Memory B cell (primary cell): ENCODE measurements at places on chromosomes 3 and 15.

GRCh38 chr15:50358845-50359244, 3.8 kb upstream of the GABPB1 start:
- no peak overlapping the region for H3K27ac ChIP-seq
- peaks cover 23% of the 10 kb centered on the region for H3K4me1 ChIP-seq
- peaks cover 22% of the 10 kb centered on the region for H3K36me3 ChIP-seq
- DNase-seq: no peak

DNA sequence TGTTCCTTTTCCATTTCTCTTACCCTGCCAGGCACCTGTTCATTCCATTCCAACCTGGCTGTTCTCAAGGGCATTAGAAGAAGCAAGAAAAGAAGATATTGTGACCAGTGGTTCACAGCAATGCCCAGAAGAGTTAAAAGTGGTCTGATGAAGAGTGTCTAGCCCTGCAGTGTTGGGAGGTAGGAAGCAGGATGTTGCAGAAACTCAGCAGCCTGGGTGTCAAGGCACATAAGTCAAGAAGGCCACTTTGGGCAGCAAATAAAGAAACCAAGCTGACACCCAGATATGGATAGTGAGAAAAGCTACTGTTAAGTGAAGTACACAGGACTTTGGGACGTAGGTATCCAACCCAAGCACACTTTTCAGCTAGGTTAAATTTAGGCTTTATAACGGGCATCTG, 199.9 kb upstream of the SATB1 start:
- H3K27ac ChIP-seq: no peak overlapping the region
- no peaks in the 10 kb centered on the region for H3K4me1 ChIP-seq
- peaks cover 5% of the 10 kb centered on the region for H3K27me3 ChIP-seq

GRCh38 chr3:181290941-181291340, 301.4 kb upstream of the DNAJC19 start:
- H3K36me3 ChIP-seq: no peaks in the 10 kb centered on the region
- DNase-seq: no peak
- H3K27ac ChIP-seq: no peak overlapping the region
- no peak overlapping the region for H3K4me3 ChIP-seq
- peaks cover 2% of the 10 kb centered on the region for H3K27me3 ChIP-seq

- no peak for DNase-seq
- no peak overlapping the region for H3K27ac ChIP-seq
- no peaks in the 10 kb centered on the region for H3K27me3 ChIP-seq
- peaks cover 5% of the 10 kb centered on the region for H3K4me1 ChIP-seq
- peaks cover 26% of the 10 kb centered on the region for H3K36me3 ChIP-seq
Observed at GRCh38 chr3:123147754-123148535, 53.8 kb upstream of the SEC22A start.

DNA sequence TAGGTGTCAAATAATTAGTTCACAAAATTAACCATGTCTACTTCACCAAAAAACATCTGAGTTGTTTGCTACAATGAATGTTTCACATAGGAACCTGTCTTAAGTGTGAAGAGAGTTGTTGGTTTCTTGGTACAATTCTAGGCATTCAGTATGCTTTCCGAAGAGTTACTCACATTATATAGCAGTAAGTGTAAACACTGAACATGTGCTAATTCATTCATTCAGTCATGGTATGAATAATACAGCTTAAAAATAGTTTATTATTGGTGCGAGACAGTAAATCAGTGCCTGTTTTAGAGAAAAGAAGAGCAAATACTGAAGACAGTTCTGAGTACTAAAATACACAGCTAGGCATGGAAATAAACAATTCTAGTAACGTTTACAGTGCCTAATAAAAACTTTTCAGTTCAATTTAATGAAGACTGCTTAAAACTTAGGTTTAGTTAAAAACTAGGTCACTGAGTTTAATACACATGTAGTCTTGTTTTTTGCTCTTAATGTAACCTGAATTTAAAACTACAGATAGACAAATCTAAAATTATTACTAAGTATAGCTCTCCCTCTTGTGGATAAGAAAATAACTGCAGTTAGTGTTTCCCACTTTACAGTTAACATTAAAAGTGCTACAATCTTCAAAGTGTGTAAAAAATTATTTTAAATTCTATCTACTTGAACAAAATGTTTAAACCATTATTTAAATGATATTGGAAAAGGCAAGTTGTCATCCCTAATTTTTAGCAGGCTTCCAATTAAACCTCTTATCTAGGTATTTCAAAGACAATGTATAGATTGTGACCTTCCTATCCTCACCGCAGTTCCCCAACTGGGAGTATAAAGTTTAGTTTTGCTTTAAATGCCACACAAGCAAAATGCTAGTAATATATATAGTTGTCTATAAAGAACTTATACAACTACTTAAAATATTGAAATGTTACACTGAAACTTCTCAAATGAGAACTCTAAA, 20.1 kb upstream of the ZCWPW2 start:
- H3K4me1 ChIP-seq: no peaks in the 10 kb centered on the region
- peak; percentile 24 for DNase-seq
- no peaks in the 10 kb centered on the region for H3K27me3 ChIP-seq
- H3K4me3 ChIP-seq: no peak overlapping the region

- H3K27ac ChIP-seq: no peak overlapping the region
- no peaks in the 10 kb centered on the region for H3K27me3 ChIP-seq
- H3K36me3 ChIP-seq: peaks cover 9% of the 10 kb centered on the region
- no peaks in the 10 kb centered on the region for H3K4me1 ChIP-seq
- no peak for DNase-seq
Observed at GRCh38 chr3:67090474-67090873, 92.4 kb downstream of the KBTBD8 start.

GRCh38 chr3:157127268-157127667, 32.7 kb downstream of the CCNL1 start:
- H3K4me1 ChIP-seq: peaks cover 20% of the 10 kb centered on the region
- H3K27ac ChIP-seq: no peak overlapping the region
- no peak for DNase-seq
- H3K27me3 ChIP-seq: no peaks in the 10 kb centered on the region
- no peaks in the 10 kb centered on the region for H3K36me3 ChIP-seq

DNA sequence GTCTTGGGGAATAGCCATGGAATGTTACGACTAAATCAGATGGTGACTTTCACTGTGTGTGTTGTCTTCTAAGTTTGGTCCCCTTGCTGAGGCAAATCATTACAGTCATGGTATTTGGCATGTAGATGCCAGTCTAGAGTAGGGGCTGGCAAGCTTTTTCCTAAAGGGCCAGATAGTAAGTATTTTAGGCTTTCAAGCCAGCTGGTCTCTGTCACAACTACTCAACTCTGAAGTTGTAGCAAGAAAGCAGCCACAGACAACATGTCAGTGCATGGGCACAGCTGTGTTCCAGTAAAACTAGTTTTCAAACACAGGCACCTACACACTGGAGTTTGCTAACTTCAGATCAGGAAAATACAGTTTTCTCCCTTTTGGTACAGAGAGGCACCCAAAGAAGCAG, 39.3 kb downstream of the CCR3 start:
- no peaks in the 10 kb centered on the region for H3K27me3 ChIP-seq
- H3K36me3 ChIP-seq: no peaks in the 10 kb centered on the region
- H3K4me3 ChIP-seq: no peak overlapping the region
- peak overlapping the region; percentile 53 for H3K27ac ChIP-seq
- DNase-seq: no peak
- H3K4me1 ChIP-seq: peaks cover 17% of the 10 kb centered on the region

DNA sequence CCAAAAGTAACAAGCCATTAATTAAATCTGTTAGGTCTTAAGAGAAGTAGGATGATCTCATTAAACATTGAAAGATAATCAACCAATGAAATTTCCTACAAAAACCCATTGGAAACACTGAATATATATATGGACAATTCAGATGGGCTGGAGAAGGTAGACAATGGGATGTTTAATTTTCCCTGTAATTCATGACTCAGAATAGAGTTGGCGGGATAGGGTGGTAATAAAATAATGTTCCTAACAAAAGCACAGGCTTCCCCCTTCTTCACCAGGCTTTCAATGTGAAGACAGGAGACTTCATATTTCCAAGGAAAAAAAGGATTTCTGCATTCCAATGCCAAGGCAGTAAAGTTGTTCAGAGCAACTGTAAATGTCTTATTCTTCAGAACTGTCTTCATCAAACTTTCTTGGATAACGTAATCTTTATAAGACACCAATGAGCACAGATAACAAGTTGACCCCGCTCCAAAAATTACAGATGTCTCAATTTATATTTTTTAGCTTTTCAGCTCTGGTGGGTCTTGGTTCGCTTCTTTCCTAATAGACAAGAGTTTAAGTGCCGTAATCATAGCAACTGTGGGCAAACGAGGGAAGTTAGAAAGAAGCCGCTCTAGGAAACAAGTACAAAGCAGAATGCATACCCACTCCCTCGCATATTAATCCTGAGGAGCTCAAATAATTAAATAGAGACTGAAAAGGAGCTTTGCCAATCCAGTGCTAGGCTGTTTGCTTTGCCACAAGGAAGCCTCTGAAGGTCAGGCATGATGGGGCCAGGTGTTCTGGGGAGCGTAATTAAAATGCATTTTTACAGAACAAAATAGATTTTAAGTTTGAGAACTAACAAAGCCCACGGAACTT, 377.0 kb downstream of the FOXP1 start:
- peaks cover 35% of the 10 kb centered on the region for H3K4me1 ChIP-seq
- peaks cover 13% of the 10 kb centered on the region for H3K36me3 ChIP-seq
- no peak overlapping the region for H3K4me3 ChIP-seq
- no peaks in the 10 kb centered on the region for H3K27me3 ChIP-seq
- no peak overlapping the region for H3K27ac ChIP-seq

DNA sequence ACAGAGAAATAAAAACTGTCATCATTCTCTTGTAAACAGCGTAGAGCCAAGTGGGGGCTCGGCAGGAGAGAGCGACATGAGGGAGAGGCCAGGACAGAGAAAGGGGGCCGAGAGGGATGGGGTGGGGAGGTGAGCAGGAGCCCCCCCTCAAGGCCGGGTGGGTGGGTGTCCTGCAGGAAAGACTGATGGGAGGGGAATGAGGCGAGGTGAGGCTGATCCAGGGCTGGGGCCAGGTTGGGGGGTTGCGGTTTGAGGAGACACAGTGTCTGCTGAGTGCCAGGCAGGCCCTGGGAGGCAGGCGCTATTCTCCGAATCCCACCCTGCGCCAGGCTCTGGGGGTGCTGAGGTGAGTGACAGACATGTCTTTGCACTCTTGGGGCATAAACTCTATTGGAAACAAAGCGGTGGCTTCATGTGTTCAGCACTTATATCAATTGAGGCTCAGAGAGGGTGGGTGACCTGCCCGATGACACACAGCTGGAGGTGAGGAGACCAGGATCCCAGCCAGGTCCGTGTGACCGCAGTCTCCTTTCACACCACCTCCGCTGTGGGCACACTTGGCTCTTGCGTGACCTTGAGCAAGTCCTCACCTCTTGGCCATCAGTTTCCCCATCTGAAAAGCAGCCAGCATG, 19.6 kb upstream of the CSPG4 start:
- H3K4me1 ChIP-seq: peaks cover 28% of the 10 kb centered on the region
- no peak for DNase-seq

- DNase-seq: no peak
- H3K36me3 ChIP-seq: peaks cover 32% of the 10 kb centered on the region
- no peaks in the 10 kb centered on the region for H3K27me3 ChIP-seq
- H3K27ac ChIP-seq: no peak overlapping the region
- peaks cover 25% of the 10 kb centered on the region for H3K4me1 ChIP-seq
- H3K4me3 ChIP-seq: no peak overlapping the region
Observed at GRCh38 chr15:89329329-89330084, 5.1 kb downstream of the POLG start.

DNA sequence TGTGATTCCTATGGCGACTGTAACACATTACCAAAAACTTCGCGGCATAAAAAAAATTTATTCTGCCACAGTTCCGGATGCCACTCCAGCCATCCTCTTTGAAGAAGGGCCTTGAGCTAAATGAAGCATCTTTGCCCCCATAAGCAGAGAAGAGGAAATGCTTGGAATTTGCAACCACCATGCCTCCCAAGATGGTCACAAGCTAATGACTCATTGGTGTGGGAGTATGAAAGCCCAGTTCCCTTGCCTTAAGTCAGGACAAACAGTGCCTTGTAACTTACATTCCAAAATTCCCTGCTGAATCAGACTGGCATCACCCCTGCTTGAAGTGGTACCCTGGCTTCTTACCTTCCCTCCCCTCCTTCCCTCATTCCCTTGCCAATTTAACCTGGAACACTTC, 1077.4 kb downstream of the EPHA3 start:
- H3K27me3 ChIP-seq: no peaks in the 10 kb centered on the region
- no peak overlapping the region for H3K27ac ChIP-seq
- H3K4me3 ChIP-seq: no peak overlapping the region
- no peaks in the 10 kb centered on the region for H3K4me1 ChIP-seq

GRCh38 chr3:35675621-35676020, 36.3 kb downstream of the ARPP21 start:
- peaks cover 2% of the 10 kb centered on the region for H3K27me3 ChIP-seq
- H3K27ac ChIP-seq: no peak overlapping the region
- no peaks in the 10 kb centered on the region for H3K4me1 ChIP-seq
- no peaks in the 10 kb centered on the region for H3K36me3 ChIP-seq
- no peak overlapping the region for H3K4me3 ChIP-seq

- H3K36me3 ChIP-seq: no peaks in the 10 kb centered on the region
- H3K4me1 ChIP-seq: no peaks in the 10 kb centered on the region
- H3K27me3 ChIP-seq: peaks cover 4% of the 10 kb centered on the region
- no peak overlapping the region for H3K27ac ChIP-seq
- no peak overlapping the region for H3K4me3 ChIP-seq
Observed at GRCh38 chr15:32970847-32971246, 223.7 kb downstream of the FMN1 start.

GRCh38 chr3:123834631-123835030, 49.5 kb downstream of the MYLK start:
- DNase-seq: no peak
- H3K27me3 ChIP-seq: peaks cover 5% of the 10 kb centered on the region
- H3K36me3 ChIP-seq: no peaks in the 10 kb centered on the region
- H3K4me3 ChIP-seq: no peak overlapping the region
- no peak overlapping the region for H3K27ac ChIP-seq

GRCh38 chr15:43105077-43105736, 631 bp downstream of the UBR1 start:
- H3K4me1 ChIP-seq: peaks cover 30% of the 10 kb centered on the region
- peak overlapping the region; percentile 99 for H3K27ac ChIP-seq
- H3K27me3 ChIP-seq: peaks cover 1% of the 10 kb centered on the region
- peak overlapping the region; percentile 98 for H3K4me3 ChIP-seq
- peaks cover 17% of the 10 kb centered on the region for H3K36me3 ChIP-seq
